Activated T-helper 1 cell treated with anti-CD3 and anti-CD28 coated beads, Interleukin-12 subunit alpha, Interleukin-12 subunit beta, Interleukin-2, Interleukin-4 antibody, amounts not matched to agents 30 ng/mL and 10 ng/mL and 1 ng/mL, durations not matched to agents 14 hours and 24 hours and 36 hours (primary cell): ENCODE measurements at places on chromosomes 12 and 14.

GRCh38 chr14:106505366-106505765, 979.0 kb downstream of the TMEM121 start:
- DNase-seq, result no peak

DNA sequence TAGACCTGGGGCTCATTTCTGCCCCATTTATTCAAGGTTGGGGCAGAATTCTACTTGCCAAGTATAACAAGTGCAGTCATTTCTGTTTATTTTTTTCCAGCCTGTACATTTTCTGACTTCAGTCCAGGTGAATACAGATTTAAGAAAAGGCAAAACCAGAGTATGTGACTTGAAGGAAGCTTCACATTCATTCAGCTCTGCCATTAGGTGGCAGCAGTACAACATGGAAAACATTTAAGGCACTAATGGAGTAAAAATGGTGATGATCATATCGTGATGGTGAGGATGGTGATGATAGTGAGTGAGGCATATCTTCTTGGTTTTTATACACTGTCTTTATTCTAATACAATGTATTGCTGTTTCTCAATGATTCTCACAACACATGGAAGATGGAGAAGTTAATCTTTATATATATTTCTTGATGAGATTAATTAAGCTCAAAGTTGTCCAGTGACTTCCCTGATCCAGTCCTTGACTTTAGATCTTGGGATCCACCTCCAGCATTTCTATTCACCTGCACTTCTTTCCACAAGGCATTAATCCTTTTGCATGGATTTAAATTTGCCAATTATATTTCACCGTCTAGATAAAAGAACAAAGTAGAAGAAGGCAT, 176.7 kb upstream of the SEL1L start:
- no peak for DNase-seq

DNA sequence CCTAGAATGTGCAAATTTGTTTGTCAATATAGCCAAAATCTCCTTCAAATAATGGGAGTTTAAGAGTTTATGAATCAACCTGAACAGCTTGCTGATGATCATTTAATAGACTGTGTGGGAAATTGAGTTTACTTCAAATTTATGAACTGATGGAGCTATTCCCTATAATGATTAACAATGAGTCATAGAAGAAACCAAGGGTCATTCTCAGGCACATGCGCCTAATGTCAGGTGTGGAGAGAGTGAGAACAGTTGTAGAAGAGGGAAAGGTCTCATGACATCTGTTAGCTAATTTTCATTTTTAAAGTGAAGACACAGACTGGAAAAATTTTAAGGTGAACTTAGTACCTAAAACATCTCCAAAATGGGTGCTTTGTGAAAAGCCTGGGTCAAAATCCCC, 191.8 kb downstream of the BMP4 start:
- no peak for DNase-seq

DNA sequence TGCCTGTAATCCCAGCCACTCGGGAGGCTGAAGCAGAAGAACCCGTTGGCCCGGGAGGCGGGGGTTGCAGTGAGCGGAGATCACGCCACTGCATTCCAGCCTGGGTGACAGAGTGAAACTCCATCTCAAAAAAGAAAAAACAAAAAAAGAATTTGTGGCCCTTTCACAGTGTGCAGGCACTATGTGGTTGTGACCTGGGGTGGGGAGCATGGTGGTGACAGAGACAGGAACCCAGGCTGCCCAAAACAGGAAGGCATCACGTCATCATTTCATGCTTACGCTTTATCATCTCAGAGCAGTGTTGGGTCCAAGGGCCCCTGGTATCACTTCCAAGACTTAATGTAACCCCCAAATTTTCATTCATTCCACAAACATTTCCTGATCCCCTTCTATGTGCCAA, 175.7 kb upstream of the GSC start:
- DNase-seq, result no peak

DNA sequence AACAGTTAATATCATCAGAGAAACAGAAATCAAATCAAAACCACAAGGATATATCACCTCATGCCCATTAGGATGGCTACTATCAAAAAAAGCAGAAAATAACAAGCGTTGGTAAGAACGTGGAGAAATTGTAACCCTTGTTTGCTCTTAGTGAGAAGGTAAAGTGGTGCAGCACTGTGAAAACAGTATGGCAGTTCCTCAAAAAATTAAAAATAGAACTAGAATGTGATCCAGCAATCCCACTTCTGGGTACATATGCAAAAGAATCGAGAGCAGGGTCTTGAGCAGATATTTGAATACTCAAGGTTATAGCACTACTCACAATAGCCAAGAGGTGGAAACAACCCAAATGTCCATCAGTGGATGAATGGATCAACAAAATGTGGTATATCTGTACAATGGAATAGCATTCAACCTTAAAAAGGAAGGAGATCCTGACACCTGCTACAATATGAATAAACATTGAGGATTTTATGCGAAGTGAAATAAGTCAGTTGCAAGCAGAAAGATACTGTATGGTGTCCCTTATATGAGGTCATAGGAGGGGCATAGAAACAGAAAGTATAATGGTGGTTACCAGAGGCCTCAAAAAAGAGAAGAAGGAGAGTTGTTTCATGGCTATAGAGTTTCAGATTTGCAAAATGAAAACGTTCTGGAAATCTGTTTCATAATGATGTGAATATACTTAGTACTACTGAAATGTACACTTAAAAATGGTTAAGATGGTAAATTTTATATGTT, 131.0 kb upstream of the EEA1 start:
- DNase-seq, result no peak
